Stimulated activated CD8-positive, alpha-beta memory T cell treated with anti-CD3 and anti-CD28 coated beads, Interleukin-4, amount 100 ng/mL, for 1 hour (primary cell): ENCODE measurements at places on chromosomes 2 and 18.

DNA sequence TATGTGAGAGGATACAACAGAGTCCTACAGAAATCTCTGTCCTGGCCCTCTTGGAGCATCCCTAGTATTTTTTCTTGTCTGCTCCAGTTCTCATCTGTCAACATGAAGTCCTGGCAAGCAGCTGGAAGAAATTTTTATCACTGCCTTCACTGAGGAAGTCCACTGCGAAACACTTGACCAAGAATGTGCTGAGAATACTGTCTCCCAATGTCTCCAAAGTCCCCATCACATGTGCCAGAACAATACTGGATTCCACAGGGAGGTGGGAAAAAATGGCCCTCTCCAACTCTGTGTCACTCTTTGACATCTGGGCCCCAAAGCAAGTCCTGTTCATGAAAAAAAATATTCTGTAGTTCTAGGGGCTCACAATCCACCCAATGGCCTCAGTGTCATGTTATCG is 32.8 kb upstream of the PGAP1 start:
- DNase-seq: no peak

DNA sequence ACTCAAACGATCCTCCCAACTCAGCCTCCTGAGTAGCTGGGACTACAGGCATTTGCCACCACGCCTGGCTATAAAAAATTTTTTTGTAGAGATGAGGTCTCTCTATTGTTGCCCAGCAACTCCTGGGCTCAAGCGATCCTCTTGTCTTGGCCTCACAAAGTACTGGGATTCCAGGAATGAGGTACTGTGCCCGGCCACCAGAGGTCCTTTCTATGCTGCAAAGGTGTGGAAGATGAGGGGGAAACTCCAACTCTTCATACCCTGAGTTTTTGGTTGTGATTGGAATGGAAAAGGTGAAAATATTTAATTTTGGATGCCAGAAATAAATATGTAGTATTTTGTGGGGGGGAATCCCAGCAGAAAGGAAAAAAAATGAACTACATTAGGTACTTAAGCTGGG is 36.0 kb downstream of the MRPL33 start:
- DNase-seq: no peak

- no peak for DNase-seq
These were observed 3.6 kb upstream of the TSPYL6 start for GRCh38 chr2:54259413-54260240.

DNA sequence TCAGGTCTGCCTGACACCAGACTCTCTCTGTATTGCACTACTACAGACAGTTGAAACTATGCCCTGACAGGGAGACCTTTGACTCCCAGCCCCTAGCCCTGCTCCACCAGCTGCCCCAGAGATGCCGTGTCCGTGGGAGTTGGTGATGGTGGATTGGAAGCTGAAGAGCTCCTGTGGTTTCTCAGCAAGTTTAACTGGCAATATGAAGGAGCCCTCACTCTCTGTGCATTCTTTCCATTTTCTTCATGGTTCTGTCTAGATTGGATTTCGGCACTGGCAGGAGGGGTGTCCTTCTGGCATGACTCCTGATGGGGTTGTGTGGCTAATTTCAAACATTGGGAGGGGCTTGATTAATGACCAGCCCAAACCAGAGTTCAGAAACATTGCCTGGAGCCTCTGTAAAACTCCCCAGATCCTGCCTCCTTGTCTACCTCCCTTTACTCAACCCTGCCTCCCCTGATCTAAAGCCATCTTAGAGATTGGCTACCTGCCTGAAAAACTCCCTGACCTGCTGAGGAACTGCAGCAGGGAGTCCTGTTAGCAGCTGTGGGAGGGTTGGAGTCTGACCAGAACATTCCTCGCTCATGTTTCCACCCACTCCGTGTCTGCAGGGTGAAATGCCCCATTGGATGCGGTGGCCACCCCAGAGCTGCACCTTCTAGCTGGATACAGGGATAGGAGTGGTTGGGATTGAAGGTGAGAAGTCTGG is 206.9 kb upstream of the SPRED2 start:
- no peak for DNase-seq

GRCh38 chr2:27703638-27704341 is 40.1 kb downstream of the SLC4A1AP start:
- DNase-seq: peak; percentile 72
